ENCODE measurements at places on chromosomes 2 and 18.
A peak's percentile ranks its signal among the peaks of the same experiment; 100 is the strongest.

DNA sequence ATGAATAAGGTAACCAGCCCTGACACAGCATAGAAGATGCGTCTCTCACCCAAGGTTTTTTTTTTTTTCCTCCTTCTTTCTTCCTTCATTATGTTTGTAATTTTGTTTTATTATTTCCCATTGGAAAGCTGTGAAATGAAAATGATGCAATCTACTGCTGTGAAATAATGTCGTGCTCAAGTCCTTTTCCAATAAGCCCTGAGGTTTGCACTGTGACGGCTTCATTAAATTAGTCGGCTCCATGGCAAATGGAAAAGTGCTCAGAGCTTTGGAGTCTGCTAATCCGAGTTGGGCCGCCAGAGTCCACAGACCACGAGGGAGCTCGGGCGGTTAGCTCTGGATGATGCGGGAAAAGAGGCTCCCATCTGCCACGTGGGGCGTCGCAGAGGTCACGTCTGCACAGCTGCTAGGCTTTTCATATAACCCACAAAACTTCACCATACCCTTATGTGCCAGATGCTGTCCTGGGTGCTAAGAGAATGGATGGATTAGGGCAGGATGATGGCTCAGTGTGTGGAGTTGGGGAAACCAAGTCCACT is 92.3 kb upstream of the CAPN13 start:
- no peak for ATAC-seq

DNA sequence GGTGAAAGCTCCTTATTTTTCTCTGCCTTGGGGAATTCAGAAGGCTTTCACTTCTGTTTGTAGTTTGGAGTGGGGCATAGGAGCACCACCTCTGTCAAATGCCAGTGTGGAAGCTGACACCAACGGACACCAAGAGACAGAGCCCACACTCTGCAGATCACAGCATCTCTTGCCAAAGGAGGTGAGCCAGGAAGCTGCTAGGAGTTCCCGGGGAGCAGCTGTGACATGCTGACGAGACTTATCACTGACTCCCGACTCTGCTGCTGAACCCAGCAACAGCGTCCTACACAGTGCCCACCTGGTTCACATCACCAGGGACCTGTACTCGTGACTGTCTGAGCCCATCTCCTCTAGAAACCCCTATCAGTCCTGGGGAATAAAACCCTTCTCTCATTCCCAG is 8.1 kb downstream of the TEX51 start:
- no peak for ATAC-seq

DNA sequence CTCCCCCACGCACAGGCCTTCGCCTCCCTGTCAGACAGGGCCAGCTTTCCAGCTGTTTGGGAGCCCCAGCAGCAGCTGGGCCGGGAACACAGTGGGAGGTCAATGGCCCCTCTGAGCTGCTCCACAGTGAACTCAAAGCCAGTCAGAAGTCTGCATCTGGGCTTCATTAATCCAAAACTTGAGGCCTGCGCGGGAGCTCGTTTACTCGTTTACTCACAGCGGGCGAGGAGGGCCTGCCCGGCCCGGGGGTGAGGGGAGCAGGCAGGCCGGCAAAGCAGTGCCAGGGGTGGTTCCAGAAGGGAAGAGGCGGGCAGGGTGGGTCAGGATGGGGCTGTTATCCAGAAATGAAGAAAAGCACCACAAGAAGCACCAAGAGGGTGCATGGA is 36.8 kb upstream of the SEMA4C start:
- peak; percentile 33 for ATAC-seq

DNA sequence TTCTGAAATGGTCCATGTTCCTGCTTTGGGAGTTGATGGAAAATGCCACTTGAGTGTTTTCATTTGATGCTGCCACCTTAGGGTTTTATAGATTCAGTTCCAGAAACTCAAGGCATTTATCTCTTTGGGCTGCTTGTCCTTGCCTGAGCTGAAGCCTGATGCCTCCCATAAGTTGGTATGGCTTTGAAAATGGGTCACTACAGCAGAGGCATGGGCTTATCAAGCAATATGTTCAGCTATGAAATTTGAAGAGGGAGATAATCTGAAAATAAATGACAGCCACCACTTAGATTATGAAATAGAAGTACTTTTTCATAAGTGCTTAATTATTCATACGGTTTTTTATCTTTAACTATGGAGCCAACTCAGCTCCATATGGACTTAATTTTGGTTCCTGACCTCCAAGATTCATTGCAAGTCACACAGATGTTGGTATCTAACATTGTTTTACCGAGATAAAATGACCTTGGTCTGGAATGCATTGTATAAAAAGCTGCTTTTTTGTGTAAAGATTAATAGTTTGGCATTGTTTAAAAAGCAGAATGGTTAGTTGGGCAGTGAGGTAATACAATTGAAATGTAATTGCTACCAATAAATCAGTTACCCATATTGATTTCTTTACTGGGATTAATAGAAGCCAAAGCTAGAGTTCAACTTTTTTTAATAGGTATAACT is 4.5 kb downstream of the SLC14A1 start:
- ATAC-seq: no peak

DNA sequence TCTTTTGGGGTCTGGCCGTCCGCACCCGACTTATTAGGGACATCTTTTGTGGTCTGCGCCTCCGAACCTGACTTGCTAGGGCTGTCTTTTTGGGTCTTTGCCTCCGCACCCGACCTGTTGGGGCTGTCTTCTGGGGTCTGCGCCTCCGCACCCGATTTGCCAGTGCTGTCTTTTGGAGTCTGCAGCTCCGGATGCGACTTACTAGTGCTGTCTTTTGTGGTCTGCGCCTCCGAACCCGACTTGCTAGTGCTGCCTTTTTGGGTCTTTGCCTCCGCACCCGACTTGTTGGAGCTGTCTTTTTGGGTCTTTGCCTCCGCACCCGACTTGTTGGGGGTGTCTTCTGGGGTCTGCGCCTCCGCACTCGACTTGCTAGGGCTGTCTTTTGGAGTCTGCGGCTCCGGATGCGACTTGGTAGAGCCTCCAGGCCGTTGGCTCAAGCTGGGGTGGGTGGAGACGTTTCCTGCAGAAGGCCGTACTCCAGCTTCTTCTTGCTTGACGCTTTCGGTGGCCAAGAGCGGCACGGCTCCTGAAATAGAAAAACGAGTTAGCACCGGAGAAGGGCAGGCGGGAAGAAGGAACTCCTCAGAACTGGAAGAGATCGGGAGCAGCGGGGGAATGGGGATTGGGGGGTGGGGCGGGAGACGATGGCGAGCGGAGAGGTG is 498 bp downstream of the TGOLN2 start:
- ATAC-seq: peak; percentile 33

GRCh38 chr2:224724331-224724730 is 8.2 kb upstream of the CCDC195 start:
- no peak for ATAC-seq

GRCh38 chr2:113876503-113877387 is 13.1 kb upstream of the ACTR3 start:
- ATAC-seq: no peak

DNA sequence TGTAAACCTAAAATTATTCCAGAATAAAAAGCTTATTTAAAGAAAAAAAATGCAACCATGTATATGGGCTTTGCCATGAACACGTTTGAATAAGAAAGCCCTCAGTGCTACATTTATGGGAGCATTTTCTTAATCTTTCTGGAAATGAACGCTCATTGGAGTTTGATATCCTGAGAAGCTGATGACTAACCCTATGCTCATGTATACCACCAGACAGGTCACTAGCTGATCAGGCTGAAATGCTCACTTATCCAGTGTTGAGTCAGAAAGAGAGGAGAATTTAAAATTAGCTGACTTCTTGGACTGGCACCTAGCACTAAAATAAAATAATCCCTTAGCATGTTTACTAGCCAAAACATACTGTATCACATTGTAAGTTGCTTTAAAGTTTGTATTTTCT is 254.9 kb upstream of the SIX3 start:
- no peak for ATAC-seq

DNA sequence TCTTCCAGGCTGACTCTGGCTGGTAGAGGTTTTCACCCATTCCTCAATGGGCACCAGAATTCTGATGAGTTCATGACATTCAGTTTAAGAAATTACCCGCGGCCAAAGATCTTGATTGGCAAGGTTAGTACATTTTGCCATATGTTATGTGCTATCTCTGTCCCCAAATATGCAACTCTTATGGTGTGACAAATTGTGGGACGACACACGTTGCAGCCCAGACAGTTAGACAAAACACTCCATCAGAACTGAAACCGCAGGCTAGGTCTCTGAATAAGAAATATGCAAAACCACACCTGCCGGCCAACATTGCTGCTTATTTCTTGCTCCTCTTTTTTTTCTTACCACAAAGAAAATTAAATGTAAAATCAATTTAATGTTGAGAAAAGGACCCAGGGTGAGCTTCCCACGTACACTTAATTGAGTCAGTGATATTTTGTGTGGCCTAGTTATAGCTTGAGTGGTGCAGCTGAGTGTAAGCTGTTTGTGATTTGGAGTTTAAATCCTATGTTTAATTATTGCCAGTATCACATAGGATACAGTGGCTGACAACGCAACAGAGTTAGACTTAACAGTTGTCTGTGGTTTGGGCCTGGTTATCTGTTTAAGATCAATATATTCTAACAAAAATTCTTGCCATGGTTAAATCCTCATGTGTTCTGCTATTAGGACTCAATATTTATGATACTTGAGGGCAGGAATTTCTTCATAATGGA is 35.7 kb upstream of the LTBP1 start:
- ATAC-seq: no peak

DNA sequence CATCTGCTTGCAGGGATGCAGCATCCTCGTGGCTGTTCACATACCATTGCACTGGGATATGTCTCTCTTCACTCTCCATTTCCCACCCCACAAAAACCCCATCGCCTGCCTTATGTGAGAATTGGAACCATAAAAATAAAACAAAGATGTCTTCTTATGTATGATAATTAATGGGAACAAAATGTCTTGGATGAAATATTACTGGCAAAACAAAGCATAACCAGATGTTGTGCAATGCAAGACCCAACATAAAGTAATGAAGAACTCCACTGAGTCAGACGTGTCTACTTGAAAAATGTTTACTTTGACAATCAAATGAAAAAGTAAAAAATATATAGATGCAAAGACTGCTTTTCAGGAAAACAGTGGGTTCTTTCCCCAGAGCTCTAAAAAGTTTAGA is 611.3 kb upstream of the SYT4 start:
- ATAC-seq: no peak

GRCh38 chr2:48284621-48285212 is 245.2 kb upstream of the STON1 start:
- ATAC-seq: no peak

DNA sequence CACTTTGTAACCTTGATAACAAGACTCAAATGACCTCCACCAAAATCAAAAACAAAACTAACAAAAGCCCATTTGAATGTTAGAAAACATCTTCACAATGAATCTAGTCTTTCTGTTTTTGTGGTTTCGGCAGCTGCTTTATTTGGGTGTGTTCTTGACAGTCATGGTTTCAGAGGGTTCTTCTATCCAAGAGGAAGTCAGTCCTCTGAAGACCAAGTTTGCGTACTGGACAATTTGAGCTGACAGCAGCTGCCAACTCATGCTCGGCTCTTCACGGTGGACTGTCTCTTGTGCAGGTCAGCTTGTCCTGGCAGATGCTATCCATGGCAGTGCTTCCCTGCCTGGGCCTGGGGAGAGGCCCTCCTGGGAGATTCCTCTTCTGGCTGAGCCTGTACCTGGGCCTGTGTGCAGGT is 91.0 kb downstream of the TMEM17 start:
- no peak for ATAC-seq

DNA sequence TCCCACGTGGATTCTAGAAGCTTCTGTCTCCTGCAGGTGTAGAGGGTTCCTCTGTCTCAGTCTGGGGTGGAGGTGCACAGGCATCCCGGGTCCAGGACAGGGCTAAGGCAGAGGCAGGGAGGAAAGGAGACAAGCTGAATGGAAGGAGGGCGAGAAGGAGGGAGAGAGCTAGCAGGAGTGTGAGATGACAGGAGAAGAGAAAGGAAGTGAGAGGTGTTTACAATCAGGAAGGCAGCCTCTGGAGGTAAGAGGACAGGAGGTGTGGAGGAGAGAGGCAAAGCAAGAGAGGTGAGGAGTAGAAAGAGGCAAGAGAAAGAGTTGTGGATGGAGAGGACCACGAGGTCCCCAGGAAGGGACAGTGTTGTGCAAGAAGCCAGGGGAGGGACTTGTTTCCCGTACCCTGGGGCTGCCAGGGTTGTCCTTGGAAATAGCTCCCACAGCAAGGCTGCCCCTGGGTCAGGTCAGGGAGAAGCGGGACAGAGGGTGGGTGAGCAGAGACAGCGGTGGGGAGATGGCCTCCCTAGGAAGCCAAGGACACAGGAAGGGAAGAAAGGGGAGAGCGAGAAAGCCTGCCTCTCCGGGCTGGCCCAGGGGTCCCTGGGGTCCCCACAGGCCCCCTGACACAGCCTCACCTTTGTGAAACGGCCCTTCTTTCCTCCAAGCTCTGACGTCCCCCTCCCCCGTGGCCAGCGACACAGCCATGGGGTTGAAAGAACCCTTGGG is 136.9 kb downstream of the CYP26B1 start:
- peak; percentile 13 for ATAC-seq

DNA sequence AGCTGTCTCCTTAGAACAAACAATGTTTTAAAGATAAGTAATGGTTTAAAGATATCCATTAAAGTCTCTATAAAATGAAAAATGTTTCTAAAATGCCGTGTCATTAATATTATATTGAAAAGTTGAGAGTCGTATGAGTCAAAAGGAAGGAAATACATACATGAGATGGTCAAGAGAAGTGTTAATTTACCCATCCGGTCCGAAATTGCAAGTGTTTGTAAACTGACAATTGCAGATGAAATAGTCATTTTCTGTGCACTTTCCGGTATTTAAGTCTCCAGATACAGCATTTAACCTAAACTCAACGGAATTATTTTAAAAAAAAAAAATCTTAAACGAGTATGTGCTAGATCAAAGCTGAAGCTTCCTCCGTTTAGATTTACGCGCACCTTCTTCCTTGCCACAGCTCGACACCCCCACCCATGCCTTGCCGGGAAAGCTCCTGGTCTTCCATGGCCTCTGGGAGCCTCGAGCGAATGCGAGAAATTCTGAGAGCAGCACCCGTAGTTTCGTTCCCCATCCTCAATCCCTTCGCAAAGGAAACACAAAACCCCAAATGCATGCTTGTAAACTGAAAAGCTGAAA is 1.8 kb downstream of the DSC3 start:
- no peak for ATAC-seq

DNA sequence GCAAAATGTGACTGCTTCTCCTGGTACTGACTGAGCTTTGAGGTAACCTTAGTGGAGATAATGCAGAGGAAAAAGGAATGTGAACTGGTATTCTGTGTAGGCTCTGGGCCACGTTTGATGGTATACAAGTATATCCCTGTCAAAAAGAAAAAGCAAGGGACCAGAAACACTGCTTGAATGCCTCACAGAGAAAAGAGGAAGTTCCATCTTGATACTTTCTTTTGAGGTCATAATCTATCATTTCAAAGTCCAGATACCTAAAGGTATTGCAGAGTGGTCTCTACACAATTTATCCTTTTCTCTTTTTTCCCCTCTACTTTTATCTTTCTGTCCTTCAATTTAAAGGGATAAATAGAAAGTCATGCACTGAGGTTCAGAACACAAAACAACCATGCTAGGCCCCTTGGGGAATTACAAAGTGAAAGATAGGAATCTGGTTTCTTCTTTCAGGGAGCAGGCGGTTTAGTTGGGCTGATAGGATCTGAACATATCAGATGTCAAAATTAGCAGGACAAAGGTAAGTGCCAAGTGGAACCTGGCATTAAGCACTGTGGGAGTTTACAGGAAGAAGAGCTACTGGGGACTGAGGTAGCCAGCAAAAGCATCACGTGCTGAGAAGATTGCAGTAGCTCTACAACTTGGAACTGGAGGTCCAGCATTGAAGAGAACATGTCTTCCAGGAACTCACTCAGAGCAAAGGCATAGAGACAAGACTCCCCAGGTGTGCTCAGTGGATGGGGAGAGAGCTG is 121.2 kb downstream of the LYPD6 start:
- ATAC-seq: no peak

GRCh38 chr18:59324623-59324971 is 6.1 kb upstream of the CPLX4 start:
- ATAC-seq: no peak

All from gastroesophageal sphincter (tissue), 4 donors.